ENCODE measurements at places on chromosomes 6 and 20.

GRCh38 chr6:46918806-46919205 is 2.9 kb downstream of the ADGRF5 start:
- no peak for DNase-seq

- DNase-seq, result peak; percentile 5
Measured at GRCh38 chr20:36548006-36548315, 6.6 kb downstream of the MYL9 start.

DNA sequence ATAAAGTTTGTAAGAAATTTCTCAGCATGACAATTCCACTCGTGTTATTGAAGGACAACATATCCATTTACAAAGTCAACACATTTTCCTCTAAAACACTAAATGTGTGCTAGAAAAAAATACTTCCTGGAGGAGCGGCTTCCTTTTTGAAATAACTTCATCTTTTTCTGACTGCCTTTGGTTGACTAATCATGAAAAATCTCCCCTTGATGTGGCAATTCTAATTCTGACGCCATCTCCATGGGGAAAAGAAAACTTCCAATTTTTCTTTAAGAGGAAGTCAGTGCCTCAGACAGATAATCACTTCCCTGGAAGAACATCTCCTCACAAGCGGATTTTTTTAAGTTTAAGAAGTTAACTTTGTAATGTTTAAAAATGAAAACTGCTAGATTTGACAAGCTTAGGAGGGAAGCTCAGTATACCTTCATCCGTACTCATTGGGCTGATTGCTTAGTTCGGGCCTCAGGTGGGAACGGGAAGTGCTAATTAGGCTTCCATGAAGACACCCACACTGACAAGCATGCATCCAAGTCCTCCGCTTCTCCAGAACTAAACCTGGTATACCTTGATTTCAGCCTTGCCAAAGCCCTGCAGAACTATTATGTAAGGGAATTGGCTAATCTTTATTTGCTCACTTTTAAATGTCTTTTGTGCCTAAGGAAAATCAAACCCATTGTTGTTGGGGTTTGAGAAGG is 35.1 kb upstream of the DUSP22 start:
- DNase-seq, result peak; percentile 36

- DNase-seq, result no peak
Measured at GRCh38 chr6:136798044-136798443, 5.8 kb upstream of the MAP3K5 start.

DNA sequence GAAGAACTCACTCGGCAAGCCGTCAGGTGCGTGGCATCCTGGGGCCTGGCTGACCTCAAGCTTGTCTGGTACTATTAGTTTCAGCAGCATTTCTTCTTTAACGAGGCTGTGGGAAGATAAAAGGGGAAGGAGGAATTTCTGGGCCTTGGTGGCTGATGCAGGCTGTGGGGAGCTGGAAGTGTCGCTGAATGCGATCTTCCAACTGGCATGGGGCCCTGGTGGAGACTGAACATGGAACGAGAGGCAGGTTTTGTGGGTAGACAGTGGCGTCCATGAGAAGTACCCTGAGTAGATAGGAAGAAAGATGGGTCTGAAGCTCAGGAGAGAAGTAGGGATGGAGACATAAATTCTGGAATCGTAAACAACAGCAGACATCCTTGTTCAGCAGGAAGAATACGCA is 23.9 kb downstream of the ERMARD start:
- DNase-seq, result no peak

GRCh38 chr6:136889271-136890193 is 32.6 kb upstream of the SLC35D3 start:
- DNase-seq, result no peak

DNA sequence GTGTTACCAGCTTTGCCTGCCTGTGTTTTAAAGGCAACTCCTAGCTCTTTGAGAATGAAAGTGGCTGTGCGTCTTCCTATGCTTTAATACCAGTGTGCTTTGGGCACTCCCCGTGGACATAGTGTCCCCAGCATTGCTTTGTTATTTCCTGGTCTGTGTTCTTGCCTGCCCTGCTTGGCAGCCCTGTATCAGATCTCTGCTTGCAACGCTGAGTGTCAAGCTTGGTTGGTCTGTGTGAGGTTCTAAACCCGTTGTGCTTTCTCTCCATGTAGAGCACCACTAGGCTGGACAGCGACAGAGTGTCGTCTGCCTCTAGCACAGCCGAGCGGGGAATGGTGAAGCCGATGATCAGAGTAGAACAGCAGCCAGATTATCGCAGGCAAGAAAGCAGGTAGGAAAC is 80.2 kb downstream of the AFDN start:
- DNase-seq, result no peak

GRCh38 chr20:45983279-45983743 is 11.3 kb upstream of the ZNF335 start:
- DNase-seq, result no peak

DNA sequence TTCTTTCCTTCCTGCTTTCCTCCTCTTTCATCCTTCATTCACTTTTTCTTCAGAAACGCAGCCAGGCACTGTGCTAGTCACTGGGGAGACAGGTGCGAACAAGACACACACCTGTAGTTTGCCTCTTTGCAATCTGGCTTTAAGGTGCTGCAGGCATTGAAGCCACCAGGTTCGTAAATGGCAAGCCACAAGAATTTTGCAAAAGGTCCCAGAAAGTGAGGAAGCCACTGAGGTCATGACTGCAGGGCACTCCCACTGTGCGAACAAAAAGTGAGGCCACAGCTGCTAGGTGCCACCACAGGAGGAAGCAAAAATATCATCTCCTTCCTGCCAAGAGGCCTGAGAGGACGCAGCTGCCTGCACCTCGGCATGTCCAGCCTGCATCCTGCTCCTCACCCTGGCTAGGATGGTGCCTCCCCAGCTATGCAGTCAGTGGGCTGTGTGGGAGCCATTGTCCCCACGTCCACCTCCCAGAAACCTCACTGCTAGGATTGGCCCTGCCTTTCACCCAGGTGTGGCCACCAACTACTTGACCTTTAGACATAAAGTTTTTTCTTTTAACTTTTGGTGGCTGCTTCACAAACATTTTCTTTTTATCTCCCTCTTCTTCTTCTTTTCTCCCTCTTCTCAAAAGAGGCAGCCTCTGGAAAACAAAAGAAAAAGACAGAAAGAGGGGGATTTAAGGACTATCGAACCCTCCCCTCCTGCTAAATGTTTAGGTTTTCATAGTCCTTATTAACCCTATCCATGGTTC is 230.8 kb downstream of the BCAS1 start:
- no peak for DNase-seq

- DNase-seq, result no peak
Measured at GRCh38 chr20:59163631-59164530, at the start of gene ZNF831. TSS of gene ZNF831 (plus strand) at chr20:59163821. CDS start at chr20:59191020, 27,199 bp downstream.

DNA sequence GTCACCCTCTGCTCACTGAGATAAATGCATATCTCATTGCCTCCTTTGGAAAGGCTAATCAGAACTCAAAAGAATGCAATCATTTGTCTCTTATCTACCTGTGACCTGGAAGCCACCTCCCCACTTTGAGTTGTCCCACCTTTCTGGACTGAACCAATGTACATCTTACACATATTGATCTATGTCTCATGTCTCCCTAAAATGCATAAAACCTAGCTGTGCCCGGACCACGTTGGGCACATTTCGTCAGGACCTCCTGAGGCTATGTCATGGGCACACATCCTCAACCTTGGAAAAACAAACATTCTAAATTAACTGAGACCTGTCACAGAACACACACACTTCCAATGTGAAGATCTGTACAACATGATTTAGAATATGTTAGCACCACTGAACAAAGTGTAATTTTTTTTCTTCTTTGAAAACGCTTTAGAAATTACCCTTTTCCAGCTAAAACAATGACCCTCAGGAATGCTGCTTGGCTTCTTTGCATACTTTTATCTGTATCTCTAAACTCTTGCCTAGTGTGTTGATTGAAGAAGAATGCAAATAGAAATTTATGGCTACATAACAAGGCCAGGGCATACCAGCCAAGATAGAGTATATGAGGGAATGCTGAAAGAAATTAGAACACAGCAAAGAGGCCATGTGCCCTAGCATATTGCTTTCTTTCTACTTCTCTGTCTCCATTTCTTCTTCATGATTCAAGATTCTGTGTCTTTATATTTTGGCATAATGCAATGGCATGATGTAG is 84.6 kb upstream of the DST start:
- peak; percentile 64 for DNase-seq

GRCh38 chr6:47349931-47350330 is 40.2 kb upstream of the TNFRSF21 start:
- no peak for DNase-seq

- DNase-seq, result no peak
Measured at GRCh38 chr6:159098636-159099106, 53.9 kb upstream of the TAGAP start.

DNA sequence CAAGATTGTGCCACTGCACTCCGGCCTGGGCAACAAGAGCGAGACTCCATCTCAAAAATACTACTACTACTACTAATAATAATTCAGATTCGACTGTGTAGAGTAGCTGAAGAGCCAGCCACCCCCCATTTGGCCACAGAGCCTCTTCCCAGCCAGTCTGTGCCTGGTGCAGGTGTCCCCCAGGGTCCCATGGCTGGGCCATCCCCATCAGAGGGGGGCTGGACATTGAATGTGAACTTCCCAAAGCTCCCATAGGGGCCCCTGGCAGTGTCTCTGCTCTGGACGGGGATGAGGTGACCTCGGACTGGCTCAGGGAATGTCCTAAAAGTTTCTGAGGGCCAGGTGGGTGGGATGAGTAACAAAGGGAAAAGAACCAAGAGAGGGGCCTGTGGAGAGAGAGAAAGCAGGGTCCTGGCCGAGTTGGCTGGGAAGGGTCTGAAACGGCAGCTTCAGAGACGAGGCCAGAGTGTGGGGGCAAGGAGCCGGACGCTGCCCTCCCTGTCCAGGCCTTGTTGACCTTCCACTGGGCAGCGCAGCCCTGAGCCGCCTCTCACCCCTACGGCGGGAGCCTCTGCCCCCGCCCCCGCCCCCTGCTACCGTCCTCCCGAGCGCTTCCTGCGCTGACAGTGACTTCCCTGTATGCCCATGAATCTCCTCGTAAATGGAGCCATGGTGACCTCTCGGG is 24.9 kb upstream of the PCMTD2 start:
- DNase-seq, result no peak

DNA sequence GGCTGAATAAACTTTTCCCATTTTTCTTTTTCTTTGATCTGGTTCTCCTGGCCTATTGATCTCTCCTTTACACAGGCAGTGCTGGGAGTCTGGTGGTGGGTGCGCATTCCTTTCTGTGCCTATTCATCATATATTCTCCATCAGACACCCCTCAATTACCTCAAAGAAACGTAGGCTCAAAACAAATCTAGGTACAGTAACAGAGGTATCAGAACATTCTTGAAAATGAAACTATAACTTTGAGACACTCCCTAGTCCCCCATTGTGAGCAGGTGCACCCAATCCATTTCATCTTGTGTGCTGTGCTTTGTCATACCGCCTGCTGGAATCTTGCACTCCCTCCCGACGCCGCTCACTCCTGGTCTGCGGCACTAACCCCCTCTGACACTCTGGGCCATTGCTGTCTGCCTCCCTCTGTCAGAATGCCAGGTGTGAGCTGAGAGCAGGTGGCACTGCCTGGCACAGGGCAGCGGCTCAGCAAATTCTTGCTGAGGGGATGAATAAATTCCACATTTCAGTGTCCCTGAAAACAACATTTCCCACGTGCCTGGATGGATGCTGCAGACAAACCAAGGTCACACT is 303.4 kb upstream of the EXOC2 start:
- DNase-seq, result no peak

GRCh38 chr20:46649965-46650542 is 1.2 kb downstream of the SLC13A3 start:
- DNase-seq, result no peak

DNA sequence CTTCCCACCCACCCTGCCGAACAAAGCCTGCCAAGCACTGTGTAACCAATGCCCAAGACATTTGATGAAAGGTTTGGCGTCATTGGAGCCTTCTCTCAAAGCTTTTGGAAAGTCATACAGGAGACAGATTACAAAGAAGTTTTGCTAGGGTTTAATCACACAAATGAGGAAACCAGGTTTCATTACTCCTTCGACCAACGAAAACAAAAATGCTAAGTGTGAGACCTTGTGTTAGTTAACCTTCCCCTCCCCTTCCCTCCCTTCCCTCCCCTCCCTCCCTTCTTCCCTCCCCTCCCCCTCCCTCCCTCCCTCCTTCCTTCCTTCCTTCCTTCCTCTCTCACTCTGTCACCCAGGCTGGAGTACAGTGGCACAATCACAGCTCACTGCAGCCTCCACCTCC is 96.1 kb upstream of the CD83 start:
- no peak for DNase-seq

GRCh38 chr6:42136508-42137193 is 5.8 kb downstream of the C6orf132 start:
- DNase-seq, result peak; percentile 70

DNA sequence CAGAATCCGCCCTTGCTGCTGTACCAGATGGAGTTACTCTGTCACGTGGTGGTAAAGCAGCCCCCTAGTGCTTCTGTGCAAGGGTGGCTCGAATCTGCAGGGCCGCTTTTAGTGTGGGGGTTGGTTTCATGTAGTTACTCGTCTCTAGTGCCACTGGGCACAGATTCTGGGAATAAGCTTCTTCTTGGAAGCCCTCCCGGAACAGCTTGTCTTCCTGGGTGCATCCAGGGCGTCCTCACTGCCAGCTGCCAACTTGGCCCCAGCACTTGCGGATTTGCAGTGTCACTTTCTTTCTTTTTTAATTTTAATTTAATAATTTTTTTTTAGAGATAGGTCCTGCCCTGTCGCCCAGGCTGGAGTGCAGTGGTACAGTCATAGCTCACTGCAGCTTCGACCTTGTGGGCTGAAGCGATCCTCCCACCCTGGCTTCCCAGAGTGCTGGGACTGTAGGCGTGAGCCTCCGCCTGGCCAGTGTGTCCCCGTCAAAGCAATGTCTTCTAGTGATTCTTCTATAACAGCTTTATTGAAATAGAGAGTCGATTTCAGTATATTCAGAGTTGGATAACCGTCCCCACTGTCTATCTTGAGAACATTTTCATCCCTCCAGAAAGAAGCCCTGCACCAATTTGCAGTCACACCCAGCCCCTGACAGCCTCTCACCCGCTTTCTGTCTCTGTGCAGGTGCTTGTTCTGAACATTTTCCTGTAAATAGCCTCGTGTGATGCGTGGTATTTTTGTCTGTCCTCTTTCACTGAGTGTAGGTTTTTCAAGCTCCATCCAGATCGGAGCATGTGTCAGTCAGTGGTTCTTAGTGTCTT is 25.9 kb downstream of the PYGB start:
- DNase-seq, result no peak

Measured in GM03348 (cell line).